Osteocyte (in vitro differentiated cells): ENCODE measurements at places on chromosomes 11 and 22.

DNA sequence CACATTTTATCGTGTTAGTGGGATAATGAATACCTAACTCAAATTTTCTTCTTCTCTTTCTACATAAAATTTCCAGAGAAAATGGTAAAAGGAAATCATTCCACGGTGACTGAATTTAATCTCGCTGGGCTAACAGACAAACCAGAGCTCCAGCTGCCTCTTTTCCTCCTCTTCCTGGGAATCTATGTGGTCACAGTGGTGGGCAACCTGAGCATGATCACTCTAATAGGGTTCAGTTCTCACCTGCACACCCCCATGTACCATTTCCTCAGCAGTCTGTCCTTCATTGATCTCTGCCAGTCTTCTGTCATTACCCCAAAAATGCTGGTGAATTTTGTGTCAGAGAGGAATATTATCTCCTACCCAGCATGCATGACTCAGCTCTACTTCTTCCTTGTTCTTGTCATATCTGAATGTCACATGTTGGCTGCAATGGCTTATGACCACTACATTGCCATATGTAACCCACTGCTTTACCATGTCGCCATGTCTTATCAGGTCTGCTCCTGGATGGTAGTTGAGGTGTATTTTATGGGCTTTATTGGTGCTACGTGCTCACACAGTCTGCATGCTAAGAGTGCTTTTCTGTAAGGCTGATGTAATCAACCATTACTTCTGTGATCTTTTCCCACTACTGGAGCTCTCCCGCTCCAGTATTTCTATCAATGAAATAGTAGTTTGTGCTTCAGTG lies 24.1 kb downstream of the OR10D3 start:
- H3K36me3 ChIP-seq = no peaks in the 10 kb centered on the region
- DNase-seq = no peak

DNA sequence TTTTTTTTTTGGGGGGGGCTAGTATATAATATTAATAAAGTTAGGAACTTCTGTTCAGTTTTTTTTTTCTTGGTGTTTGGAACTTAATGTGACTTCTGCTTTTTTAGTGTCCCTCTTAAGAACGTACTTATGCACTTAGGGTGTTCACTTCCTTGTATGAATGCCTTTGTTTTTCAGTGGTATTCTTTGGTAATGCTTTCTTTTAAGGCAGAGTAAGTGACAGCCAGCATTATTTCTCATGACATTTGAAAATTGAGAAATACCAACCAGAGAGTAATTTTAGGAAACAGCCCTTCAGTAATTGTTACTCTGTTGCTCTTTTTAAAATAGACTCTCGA lies 2.4 kb downstream of the GRK3 start:
- no peak for DNase-seq
- H3K4me1 ChIP-seq = peaks cover 15% of the 10 kb centered on the region
- no peaks in the 10 kb centered on the region for H3K36me3 ChIP-seq
- H3K27ac ChIP-seq = no peak overlapping the region
- no peak overlapping the region for H3K4me3 ChIP-seq

GRCh38 chr11:67372993-67373647 lies at the start of gene CLCF1:
Gene CLCF1, minus strand, starts transcription at chr11:67373598. Its CDS starts 59 bp downstream, at chr11:67373539.
- no peaks in the 10 kb centered on the region for H3K36me3 ChIP-seq
- peak within 1 kb of the TSS; percentile 87 for H3K4me3 ChIP-seq
- H3K27ac ChIP-seq = peak within 1 kb of the TSS; percentile 98
- no peaks in the 10 kb centered on the region for H3K27me3 ChIP-seq
- peaks cover 50% of the 10 kb centered on the region for H3K4me1 ChIP-seq

DNA sequence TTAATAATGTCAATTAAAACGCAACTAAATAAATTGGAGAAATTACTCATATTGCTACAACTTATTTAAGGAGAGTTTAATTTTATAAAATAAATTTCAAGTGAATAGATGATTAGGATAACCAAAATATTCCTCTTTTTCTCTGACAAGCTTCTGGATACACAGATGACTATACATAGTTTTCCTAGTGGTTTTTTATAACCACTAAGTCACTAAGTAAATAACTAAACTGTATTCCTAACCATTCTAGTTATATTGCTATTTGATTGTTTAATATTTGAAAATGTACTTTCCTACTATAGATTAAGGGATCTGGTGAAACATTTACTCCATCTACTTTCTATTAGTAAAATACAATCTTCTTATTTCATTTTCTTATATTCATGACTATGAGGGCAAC lies 4.7 kb upstream of the ANGPTL5 start:
- H3K4me1 ChIP-seq = peaks cover 19% of the 10 kb centered on the region
- H3K36me3 ChIP-seq = peaks cover 11% of the 10 kb centered on the region
- DNase-seq = no peak
- H3K27me3 ChIP-seq = no peaks in the 10 kb centered on the region
- no peak overlapping the region for H3K4me3 ChIP-seq

DNA sequence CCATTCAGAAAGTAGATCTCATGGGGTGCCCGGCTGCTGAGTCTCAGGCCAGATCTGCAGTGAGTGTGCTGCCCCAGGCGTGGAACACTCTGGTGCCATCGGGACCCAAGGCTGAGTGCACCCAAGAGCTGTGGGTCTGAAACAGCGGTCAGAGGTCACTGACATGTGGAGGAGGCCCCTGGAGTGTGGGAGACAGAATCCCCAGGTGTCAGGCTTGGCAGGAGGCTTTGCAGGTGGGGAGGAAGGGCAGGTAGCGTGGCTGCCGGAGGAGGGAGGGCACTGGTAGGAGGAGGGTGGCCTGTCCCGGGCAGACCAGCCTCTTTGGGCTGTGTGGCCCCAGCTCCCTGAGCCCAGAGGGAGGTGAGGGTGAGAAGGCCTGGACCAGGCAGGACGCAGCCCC lies 31.7 kb upstream of the KRTAP5-6 start:
- no peaks in the 10 kb centered on the region for H3K36me3 ChIP-seq
- no peak overlapping the region for H3K27ac ChIP-seq
- DNase-seq = no peak
- H3K4me3 ChIP-seq = no peak overlapping the region

DNA sequence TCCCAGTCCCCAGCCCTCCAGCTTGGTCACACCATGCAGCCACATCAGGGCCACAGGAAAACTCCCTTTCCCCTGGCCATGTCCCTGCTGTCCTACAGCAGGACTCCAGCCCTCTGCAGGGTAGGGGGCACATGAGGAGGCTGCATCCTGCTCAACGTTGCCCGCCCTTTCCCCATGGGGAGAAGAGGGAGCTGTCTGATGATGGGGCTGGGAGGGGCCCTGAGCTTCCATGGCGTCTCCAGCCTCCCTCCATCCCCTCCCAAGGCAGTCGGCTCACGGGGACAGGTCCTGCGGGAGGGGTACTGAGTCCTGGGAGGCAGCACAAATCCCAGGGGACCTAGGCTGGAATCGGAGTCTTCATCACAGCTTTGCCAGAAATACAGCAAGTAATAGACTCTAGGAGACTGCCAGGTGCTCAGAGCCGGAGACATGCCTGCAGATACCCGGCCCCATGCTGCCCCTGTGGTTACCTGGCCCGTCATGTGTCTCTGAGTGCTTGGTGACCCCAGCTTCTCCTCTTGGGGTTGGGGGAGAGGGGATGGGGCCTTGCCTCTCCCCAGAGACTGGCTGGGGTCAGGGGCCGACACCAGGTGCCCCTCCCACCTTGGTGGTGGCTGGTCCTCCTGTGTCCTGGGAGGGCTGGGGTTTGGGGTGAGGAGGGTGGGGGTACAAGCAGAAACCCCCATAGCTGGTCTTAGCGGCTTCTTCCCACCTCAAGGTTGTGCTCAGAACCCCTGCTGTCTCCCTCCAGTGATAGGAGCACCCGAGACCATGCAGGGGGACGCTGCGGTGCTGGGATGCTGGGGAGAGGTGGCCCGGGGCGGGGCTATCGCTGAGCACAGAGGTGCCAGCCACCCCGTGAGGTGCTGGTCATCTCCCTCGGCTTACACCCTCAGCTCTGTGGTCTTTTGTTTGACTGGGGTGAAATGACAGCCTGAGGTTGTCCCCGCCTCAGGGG lies 2.3 kb downstream of the MRGPRE start:
- no peak overlapping the region for H3K27ac ChIP-seq
- H3K4me3 ChIP-seq = no peak overlapping the region
- peaks cover 18% of the 10 kb centered on the region for H3K27me3 ChIP-seq
- DNase-seq = peak; percentile 81
- H3K36me3 ChIP-seq = no peaks in the 10 kb centered on the region
